ENCODE measurements at places on chromosomes 6 and 20. TPM values are rescaled to one million over a fixed set of nuclear protein-coding genes. Genes with fewer than 3 reads are reported as not detected.

Gene KHDC1L
- 0.66 TPM for total RNA-seq

Gene CRIP3
- 0.65 TPM for total RNA-seq

Gene TMEM170B
- 6.2 TPM for total RNA-seq

Gene FOXQ1
- total RNA-seq = not detected

GRCh38 chr6:40308533-40309306 is 278.4 kb downstream of the LRFN2 start:
- H3K27ac ChIP-seq = no peak overlapping the region
- H3K4me3 ChIP-seq = no peak overlapping the region

DNA sequence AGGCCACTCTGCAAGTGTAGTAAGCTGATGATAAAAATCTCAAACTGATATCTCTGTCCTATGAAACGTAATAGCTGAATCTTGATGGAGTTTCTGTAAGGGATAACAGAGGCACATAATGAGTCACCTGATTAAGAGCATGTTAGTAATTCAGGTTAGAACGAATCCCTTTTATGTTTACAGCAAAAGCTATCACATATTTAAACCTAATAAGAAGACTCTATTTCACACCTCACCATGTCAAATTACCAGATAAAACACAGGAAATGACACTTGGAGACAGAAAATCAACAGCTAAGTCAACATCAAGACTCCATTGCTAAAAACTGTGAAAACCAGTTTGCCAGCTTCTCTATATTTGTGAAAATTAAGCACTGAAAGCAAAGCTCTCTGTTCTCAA is 11.8 kb downstream of the CST7 start:
- H3K36me3 ChIP-seq = no peaks in the 10 kb centered on the region
- no peak overlapping the region for H3K27ac ChIP-seq
- no peaks in the 10 kb centered on the region for H3K4me1 ChIP-seq
- no peak for DNase-seq

DNA sequence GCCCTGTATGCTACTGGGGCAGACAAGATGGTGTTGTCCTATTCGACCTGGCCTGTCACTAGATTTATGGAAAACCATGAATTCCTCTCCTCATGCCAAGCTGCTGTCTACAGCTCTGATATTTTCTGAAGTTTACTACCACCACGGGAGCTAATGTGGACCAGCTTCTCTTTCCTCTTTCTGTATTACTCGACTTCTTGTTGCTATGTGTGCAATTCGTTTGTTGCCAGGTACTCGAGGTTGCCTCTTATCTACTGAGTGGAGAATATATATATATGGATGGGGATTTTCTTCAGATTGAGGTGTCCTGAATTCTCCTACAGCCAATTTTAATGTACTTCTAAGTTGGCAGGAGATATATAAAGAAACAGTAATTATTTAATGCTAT is 34.7 kb downstream of the MAN1A1 start:
- H3K4me1 ChIP-seq = no peaks in the 10 kb centered on the region
- DNase-seq = no peak
- no peaks in the 10 kb centered on the region for H3K27me3 ChIP-seq
- H3K36me3 ChIP-seq = no peaks in the 10 kb centered on the region
- no peak overlapping the region for H3K27ac ChIP-seq
